LoVo (cell line): ENCODE measurements at places on chromosomes 4 and X.

- DNase-seq = no peak
These were observed 1.9 kb downstream of the DHRSX start for GRCh38 chrX:2498781-2499302.

DNA sequence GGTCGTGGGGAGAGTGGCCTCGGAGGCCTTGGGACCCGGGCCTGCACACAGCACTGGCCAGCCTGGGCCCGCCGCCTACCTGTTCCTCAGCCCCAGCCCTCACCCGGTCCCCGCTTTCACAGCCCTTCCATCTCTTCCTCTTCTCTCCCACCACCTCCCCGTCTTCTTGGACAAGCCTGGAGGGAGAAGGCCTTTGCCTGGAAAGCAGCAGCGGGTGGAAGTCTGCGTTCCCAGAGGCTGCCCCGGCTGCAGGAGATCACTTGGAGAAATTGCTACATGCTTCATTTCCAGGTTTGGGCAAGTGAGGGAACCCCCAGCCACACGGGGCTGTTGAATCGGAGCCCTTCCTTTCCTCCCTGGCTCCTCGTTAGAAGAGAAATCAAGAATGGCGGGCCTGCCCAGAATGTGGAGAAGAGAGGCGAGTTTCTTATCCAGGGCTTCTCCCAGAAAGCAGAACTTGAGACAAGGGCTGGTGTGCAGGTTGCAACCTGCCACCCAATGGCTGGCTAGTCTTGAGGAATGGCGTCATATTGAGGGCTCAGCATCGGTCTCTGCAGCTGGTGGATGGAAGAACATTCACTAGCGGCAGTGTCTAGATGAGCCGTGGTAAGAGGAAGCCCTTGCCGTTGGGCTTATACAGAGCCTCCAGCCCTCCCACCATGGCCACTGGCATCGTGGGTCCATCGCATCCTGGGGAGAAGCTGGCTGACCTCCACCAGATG is 1.2 kb upstream of the PDZD4 start:
- DNase-seq = no peak

DNA sequence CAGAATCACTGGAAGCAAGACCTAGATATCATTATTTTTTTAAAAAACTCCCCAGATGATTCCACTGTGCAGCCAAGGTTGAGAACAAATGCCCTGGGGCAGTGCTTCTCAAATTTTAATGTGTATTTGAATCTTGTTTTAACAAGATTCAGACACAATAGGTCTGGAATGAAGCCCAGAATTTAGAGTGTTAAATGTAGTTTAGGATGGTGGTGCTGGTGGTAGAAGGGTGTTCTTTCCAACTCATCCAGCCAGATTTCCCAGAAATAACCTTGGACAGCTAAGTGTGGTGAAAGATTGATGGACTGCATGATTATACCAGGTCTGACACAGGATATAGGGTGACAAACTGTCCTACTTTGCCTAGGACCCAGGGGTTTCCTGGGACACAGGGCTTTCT is 120.1 kb upstream of the MED14 start:
- no peak for DNase-seq

GRCh38 chrX:22126327-22126726 is 94.2 kb downstream of the PHEX start:
- no peak for DNase-seq

GRCh38 chr4:4791299-4792111 is 68.0 kb upstream of the MSX1 start:
- DNase-seq = no peak

DNA sequence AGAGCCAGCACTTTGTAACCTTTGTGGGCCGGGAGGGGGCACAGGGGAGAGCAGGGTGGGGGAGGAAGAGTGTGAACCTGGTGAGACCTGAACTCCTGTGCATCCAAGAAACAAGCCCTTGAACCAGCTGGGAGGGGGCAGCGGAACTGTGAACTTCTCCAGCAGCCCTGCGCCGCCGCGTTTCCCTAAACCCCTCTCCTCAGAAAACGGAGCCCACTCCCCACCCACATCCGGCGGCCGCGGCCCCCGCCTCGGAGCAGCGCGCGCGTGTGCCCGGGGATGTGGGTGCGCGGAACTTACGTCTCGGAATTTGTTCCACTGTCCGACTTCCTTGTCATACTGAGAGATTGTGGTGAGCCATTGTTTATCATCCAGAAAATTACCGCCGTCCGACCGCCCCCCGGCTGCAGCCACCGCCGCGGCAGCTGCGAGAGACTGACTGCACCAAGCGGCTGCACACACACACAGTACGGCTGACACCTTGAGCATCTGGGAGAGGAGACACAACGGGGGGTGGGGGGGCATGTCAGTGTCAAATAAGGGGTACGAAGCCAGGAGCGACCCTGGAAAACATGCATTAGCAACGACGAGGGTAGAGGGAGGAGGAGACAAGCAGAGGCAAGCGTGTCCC is 494 bp downstream of the SPOCK3 start:
- DNase-seq = no peak

DNA sequence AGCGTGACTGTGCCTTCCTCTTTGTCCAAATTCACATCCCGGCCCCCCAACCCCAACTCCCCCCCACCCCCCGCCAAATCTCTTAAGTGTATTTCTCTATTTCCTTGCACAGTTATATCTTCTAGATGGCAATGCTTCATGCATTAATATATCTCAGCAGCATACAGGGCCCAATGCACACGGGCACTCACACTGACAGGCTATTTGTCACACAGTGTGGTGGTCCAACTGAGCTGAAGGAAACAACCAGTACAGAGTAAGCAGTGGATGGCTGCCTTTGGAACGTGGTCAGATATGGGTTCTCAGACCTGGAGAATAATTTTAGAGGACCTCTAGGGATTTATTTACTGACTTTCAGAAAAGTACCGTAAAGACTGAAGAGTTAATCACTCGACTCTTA is 681 bp downstream of the EXOC1 start:
- DNase-seq = no peak

DNA sequence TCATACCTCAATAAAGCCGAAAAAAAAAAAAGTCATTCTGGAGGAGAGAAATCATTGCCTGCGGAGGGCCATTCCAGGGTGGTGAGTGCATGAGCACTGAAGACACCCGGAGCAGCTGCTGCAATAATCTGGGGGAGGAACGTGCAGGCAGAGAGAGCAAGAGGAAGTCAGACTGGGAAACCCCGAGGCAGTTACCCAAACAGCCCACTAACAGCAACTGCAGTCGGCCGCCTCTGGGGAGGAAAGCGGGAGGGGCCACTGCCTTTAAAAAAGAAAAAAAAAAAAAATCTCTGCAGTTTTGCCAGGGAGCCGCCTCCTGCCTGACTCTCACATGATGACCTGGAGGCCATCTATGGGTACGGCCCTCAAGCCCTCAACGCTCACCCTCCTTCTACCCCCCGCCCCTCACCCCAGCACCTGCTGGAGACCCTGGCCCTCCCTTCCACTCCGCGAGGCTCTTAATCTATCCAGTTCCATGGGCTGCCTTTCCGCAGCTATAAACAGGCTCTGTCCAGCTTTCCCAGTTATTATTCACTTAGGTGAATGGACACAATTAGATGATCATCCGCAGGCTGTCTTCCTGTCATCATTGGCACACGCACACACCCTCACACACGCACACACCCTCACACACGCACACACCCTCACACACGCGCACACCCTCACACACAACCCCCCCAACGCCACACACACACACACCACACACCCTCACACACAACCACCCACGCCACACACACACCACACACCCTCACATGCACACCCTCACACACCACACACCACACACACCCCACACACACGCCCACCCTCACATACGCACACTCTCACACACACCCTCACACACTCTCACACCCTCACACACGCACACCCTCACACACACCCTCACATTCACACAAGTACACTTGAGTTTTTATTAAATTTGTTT is 3.4 kb upstream of the AVPR2 start:
- no peak for DNase-seq

DNA sequence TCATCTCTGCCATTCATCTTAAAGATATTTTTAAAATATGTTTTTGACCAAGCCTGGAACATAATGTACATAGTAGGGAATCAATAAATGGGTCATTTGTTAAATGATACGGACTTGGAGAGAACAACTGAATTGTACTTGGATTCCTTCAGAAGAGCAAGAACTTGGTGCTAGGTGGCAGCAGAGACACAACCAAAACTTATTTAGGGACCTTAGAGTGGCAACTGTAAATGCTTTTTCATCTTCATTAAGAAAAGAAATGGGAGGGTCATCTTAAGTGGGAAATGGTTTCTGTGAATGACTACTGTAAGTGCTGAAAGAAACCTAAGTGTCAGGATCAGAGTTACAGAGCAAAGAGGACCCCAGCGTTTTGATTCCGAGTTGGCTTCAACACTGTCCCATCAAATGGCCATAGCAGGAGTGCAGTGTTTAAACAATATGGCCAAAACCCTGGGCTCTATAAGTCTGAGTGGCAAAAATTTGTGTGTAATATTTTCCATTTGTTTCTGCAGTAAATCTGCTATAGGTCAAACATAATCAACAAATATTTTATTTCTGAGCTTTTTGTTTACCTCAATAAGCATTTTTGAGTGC is 213.6 kb downstream of the PALLD start:
- peak; percentile 47 for DNase-seq

DNA sequence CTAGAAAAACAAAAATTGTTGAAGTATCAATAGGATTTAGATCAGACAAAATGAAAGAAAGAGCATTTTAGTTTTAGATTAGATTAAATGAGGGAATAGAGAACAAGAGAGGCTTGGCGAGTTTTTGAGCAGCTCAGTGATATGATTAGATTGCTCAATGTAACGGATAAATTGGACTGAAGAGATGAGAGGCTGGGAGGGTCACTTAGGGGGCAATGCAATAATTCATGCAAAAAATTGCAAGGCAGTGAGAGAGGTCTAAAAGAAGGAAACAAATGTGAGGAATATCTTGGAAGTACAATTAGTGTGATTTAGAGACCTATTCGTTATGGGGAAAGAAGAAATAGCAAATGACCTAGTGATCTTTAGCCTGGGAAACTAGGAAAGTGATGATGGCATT is 50.3 kb upstream of the BMP3 start:
- no peak for DNase-seq

DNA sequence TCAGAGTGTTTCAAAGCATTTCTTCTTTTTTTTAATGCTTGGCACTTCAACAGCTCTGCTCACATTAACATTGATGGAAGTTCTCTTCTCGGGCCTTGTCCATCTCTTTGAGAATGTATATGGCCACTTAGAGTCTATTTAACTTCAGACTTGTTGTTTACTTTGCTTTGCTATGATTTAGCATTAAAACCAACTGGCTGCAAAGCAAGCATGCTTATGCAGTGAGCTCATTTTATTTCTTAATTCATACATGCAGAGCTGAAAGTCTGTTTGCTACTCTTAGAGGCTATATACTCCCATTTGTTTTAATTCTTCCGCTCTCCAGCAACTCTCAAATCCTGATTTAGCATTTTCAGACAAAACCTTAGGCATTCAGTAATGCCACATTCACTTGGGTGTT is 107.6 kb upstream of the PACRGL start:
- no peak for DNase-seq

- no peak for DNase-seq
These were observed 1668.1 kb upstream of the AGA start for GRCh38 chr4:179110356-179110755.

GRCh38 chr4:147550626-147551246 is 66.5 kb upstream of the TMEM184C start:
- DNase-seq = no peak

GRCh38 chrX:45716750-45717149 is 516.1 kb upstream of the DIPK2B start:
- DNase-seq = peak; percentile 8

DNA sequence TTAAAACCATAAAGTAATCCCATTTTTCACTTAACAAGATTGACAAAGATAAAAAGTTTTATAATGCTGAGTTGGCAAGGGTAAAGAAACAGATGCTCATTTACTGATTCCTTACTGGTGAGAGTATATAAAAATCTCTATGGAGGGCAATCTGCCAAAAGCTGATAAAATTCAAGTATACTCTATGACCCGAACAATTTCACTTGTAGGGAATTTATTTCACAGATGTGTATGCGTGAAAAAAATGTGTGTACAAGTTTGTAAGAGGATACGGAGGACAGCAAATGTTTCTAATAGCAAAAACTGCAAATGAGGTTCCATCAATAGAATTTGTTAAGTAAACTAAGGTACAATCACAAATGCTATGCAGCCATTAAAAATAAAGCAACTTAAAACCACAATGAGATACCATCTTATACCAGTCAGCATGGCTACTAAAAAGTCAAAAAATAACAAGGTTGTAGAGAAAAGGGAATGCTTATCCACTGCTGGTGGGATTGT is 23.4 kb downstream of the DHX15 start:
- no peak for DNase-seq

GRCh38 chrX:45664727-45665290 is 464.1 kb upstream of the DIPK2B start:
- DNase-seq = no peak

DNA sequence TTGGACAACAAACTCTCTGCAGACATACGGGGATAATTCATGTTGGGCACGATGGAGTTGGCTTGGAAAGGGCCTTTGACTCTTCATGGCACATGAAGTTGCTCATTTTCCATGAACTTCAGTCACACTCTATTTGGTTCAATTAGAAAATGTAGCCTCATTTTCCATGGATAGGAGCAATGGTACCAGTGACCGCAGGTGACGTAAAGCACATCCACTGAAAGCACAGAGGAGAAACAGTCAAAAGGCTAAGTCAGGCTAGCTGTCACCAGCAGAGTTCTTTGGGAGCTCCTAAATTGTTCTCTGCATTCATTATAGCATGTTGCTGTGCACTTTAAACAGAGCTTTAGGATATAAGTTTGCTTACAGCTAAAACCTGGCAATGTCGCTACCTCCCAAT is 39.9 kb upstream of the MAP3K15 start:
- DNase-seq = no peak

- no peak for DNase-seq
These were observed 26.5 kb downstream of the CD40LG start for GRCh38 chrX:136674270-136674985.

GRCh38 chr4:48698029-48698971 is 81.8 kb downstream of the FRYL start:
- DNase-seq = peak; percentile 78

DNA sequence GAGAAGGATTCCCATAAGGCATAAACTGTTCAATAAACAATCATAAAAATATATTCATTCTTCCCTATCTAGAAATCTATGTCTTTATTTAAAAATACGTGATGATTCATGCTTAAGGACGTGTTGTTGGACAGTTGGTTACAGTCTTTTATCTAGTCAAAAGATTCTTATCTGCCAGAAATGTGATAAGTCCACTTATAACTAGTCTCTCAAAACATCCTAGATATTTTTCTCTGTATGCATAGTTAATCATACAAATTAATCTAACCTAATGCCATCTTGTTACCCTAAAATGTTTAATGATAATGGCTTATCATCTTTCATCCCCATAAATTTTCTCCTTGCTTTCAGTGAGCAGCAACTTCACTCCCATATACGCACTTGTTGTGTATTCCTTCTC is 89.0 kb downstream of the SLC39A8 start:
- no peak for DNase-seq

DNA sequence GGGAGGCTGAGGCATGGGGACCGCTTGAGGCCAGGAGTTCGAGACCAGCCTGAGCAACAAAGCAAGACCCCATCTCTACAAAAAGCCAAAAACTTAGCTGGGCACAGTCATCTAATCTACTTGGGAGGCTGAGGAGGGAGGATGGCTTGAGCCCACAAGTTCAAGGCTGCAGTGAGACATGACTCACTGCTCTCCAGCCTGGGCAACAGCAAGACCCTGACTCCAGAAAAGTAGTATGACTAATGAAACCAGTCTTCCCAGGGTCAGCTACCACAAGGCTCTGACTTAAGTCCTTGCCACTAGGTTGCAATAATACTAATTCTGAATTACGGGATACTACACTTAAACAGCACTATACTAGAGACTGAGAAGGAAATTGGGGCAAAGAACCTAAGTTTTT is 33.1 kb downstream of the ERVMER34-1 start:
- no peak for DNase-seq

- no peak for DNase-seq
These were observed 3.2 kb downstream of the DGKQ start for GRCh38 chr4:970046-970745.
